ENCODE measurements at places on chromosomes 5 and 9.

DNA sequence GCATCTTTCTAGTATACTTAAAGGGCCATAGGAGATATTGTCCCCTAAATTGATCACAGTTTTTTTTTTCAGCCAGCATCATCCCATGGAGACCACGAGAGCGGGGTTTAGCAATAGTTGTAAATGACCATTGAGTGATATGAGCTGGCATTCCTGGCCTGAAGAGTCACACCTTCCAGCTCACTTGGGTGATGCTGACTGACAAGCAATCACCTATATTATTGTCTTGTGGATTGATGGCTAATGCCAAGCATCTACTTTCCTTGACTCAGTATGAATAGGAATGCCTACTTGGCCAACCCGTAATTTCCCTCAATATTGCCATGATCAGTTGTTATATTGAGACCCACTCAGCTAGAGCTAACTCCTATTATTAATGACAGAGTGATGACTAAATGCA is 70.5 kb downstream of the ADAMTSL1 start:
- no peak for DNase-seq

GRCh38 chr5:585962-586628 is 26.0 kb upstream of the CEP72 start:
- no peak for DNase-seq

GRCh38 chr9:126859111-126859510 is 1.3 kb upstream of the ZBTB34 start:
- no peak for DNase-seq

DNA sequence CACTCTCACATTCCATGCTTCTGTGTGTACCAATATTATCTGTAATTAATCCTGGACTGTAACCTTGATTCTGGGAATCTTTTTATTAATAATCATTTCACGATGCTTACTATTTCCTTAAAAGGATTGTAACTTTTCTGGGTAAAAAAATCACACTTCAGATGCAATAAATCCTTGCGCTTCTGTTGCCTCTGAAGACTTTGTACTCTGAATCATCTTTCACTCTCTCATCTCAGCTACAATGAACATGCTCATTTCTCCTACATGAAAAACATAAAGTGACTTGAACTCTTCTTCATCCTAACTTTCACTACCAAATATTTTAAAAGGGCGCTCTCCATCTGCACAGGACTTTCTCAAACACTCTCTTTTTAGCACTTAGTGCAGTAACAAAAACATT is 50.0 kb downstream of the GDA start:
- no peak for DNase-seq

GRCh38 chr9:8391566-8391965 is 592.0 kb upstream of the DMAC1 start:
- DNase-seq: no peak

GRCh38 chr5:58241389-58241788 is 218.5 kb downstream of the PLK2 start:
- no peak for DNase-seq

DNA sequence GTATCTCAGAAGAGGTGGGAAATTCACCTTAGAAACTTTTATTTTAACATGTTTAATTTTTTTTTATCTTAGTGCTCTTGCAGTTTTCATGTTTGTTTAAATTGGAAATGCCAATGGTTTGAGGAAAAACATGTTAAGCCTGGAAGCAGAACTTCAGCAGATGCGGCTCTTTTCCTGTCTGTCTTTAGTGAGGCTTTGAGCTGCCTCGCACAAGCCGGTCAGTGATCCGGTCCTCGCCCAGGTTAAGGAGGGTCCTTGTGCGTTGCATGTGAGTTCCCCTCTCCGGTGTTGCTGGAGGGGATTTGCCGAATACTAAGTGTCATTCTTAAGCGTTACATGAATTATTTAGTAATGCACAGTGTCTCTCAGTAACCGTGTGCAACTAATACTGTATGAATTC is 9.4 kb upstream of the PLEKHG4B start:
- no peak for DNase-seq

DNA sequence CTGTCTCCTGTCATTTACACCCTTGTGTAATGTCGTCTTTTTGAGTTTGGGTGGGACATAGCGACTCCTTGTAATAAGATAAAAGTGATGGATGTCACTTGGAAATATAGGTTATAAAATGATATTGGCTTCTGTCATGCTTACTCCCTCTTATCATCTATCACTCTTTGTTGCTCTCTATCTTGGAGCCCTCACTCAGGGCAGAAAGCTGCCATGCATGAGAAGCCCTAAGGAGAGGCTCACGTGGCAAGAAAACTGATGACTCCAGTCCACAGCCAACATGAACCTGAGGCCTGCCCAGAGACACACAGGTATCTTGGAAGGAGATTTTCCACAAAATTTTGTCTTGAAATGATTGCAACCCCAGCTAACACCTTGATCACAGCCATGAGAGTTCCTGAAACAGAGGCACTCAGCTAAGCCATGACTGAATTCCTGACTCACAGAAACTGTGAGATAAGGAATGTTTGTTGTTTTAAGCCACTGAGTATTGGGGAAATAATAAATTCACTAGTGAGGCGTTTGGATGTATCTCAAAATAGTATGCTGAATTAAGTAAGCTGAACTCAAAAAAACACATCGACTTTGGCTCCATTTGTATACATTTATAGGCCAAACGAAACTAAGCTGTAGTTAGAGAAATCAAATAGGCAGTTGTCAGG is 216.7 kb downstream of the CDH18 start:
- DNase-seq: no peak

GRCh38 chr5:160621526-160621925 is 199.9 kb downstream of the PTTG1 start:
- no peak for DNase-seq

GRCh38 chr9:121633119-121633714 is 18.2 kb upstream of the DAB2IP start:
- DNase-seq: no peak

- no peak for DNase-seq
Observed at GRCh38 chr5:78705826-78706225, 57.3 kb upstream of the LHFPL2 start.

- no peak for DNase-seq
Observed at GRCh38 chr5:78896132-78896531, 89.0 kb downstream of the ARSB start.

- no peak for DNase-seq
Observed at GRCh38 chr9:96514800-96515158, 64.8 kb downstream of the HABP4 start.

GRCh38 chr9:105466898-105467455 is 19.1 kb downstream of the FSD1L start:
- DNase-seq: no peak

GRCh38 chr5:94941122-94941755 is 322.8 kb downstream of the SLF1 start:
- no peak for DNase-seq

GRCh38 chr9:107284636-107285035 is 1.6 kb downstream of the RAD23B start:
- no peak for DNase-seq

- DNase-seq: no peak
Observed at GRCh38 chr9:96171728-96172127, 130.2 kb downstream of the HSD17B3 start.

- DNase-seq: no peak
Observed at GRCh38 chr9:12681620-12682019, 11.6 kb upstream of the TYRP1 start.

GRCh38 chr5:96649681-96650540 is 12.3 kb upstream of the CAST start:
- DNase-seq: no peak

GRCh38 chr9:137771580-137771979 is 106.0 kb upstream of the CACNA1B start:
- DNase-seq: no peak

DNA sequence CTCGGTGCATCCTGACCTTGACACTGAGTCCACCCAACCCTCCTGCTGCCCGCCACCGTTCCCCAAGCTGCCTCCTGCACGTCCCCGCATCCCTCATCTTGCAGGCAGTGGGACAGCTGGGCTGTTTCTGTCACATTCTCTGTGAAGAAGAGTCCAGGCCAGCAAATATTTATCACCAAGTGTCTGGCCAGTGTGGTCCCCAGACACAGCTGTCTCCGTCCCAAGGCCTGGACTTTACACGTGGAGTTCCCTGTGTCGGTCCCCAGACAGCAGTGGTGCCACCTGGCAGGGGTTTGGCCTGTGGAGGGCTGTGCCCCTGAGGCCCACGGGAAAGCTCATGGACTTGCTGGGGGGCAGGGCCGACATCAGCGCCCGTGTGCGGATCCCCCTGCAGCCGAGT is 9.2 kb upstream of the SLC12A7 start:
- no peak for DNase-seq

GRCh38 chr5:26763215-26763614 is 275.2 kb downstream of the CDH9 start:
- DNase-seq: no peak

DNA sequence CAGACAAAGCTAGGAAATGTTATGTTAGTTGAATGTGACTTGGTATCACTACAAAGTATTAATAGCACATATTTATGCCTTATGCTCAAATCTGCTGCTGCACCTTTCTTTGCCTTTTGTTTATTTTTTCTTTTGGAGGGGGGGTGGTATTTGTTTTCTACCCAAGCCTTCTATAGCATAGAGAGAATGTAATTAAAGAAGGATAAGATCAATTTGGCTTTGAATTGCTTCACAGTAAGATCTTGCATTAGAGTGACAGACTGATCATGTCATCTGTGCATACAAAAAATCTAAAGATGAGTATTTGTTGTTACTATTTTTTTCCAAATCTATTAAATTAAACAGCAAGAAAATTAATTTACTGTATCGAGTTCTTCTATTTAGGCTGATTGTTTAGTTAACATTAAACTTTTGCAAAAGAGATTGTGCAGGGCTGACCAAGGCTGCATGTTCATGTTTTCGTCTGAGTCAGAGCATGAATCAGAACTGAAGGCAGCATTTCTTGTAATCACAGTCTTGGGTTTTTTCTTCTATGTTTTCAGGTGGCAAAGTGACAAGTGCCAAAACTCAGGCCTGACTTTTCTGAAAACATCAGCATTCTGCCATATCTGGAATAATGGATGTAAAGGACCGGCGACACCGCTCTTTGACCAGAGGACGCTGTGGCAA is 1007.1 kb upstream of the WWC1 start:
- DNase-seq: no peak

- no peak for DNase-seq
Observed at GRCh38 chr5:39501397-39501796, 76.6 kb upstream of the DAB2 start.
